A673 (cell line): ENCODE measurements at places on chromosomes 7 and 10. TPM values are rescaled to one million over a fixed set of nuclear protein-coding genes. Genes with fewer than 3 reads are reported as not detected.

The OIT3 gene
- not detected in 2 replicates for total RNA-seq

The PSD gene
- total RNA-seq, result 5.8 and 7.3 TPM in 2 replicates

The EIF4H gene
- 432 and 453 TPM in 2 replicates for total RNA-seq

The CPA2 gene
- total RNA-seq, result 0.26 and 0.43 TPM in 2 replicates

The CH25H gene
- 0.42 and 0.56 TPM in 2 replicates for total RNA-seq

The ANKRD7 gene
- 3.9 and 4.2 TPM in 2 replicates for total RNA-seq

The FRG2B gene
- total RNA-seq, result 0.85 TPM in 1 of 2 replicates, not detected in the other

The PCLO gene
- total RNA-seq, result 1.2 and 2.1 TPM in 2 replicates

The CYP3A4 gene
- not detected in 2 replicates for total RNA-seq

The TET1 gene
- total RNA-seq, result 15.2 and 17.4 TPM in 2 replicates

The DEPP1 gene
- total RNA-seq, result 0.54 and 1.1 TPM in 2 replicates

The PRKCQ gene
- total RNA-seq, result not detected in 2 replicates

The ANKRD2 gene
- total RNA-seq, result not detected in 2 replicates

The PLOD3 gene
- total RNA-seq, result 77.0 and 84.1 TPM in 2 replicates
